Activated naive CD4-positive, alpha-beta T cell (primary cell): ENCODE measurements at places on chromosomes 11 and 22.

- peak; percentile 33 for DNase-seq
Observed at GRCh38 chr11:2268729-2269600, 1.4 kb downstream of the ASCL2 start.

- DNase-seq = no peak
Observed at GRCh38 chr22:29269230-29269604, 1.1 kb downstream of the EWSR1 start.

- no peak for DNase-seq
Observed at GRCh38 chr11:17894929-17895658, 117.8 kb downstream of the SERGEF start.

- DNase-seq = no peak
Observed at GRCh38 chr11:21257461-21257860, 588.1 kb downstream of the NELL1 start.

GRCh38 chr11:47410370-47411264, 2.2 kb downstream of the SLC39A13 start:
- no peak for DNase-seq

GRCh38 chr11:12901874-12902481, 107.1 kb upstream of the RASSF10 start:
- DNase-seq = no peak

DNA sequence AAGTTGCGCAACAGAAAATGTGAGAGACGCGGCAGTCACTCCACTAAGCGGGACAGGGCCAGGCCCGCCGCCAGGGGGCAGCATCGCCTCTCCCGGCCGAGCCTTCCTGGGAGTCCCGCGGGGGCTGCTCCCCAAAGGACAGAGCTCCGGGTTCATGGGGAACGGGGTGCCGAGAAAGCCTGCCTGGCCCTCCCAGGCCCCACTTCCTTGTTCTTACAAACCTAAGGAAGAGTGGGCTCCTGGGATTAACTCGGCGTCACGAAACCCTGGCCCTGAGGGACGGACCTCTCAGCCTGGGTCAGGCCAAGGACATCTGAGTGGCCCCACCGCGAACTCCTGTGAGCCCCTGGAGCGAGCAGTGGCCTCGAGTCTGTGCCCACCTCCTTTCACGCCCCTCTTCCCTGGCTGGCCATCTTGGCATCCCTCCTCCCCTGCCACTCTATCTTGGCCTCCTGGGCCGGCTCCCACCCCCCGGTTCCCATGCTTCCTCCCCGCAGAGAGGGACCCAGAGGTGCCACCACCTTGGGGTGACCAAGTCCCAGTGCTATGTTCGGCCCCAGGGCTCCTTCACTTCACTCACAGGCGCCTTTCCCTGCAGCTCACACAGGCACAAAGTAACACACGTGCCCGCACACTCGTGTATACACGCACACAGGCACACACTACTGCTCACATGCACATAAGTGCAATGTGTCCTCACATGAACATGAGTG, 99.9 kb upstream of the FGF3 start:
- DNase-seq = peak; percentile 40

DNA sequence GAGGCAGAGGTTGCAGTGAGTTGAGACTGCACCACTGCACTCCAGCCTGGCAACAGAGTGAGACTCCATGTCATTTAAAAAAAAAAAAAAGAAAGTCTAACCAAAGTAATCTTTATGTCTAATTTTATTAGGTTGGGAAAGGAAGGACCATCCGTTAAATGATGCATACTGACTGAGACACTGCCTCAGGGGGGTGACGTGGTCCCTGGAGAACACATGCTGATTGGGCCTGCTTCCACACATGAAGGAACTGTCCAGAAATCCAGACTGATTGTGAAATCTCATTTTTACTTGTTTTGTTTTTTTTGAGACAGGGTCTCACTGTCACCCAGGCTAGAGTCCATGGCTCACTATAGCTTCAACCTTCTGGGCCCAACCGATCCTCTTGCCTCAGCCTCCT, 5.5 kb downstream of the SF3A1 start:
- DNase-seq = no peak

DNA sequence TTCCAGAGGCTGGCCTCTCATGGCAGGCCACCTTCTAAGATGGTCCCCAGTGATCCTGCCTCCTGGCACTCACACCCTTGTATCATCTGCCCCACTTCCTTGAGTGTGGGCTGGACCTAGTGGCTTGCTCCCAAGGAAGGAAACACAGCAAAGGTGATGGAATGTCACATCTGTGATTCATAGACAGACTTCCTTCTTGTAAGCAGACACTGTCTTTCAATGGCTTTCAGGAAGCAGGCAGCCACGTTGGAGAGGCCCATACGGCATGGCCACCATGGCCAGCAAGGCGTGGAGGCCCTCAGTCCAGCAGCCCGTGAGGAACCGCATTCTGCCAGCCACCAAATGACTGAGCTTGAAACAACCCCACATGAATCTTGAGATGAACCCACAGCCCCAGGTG, 11.3 kb downstream of the LMO1 start:
- DNase-seq = no peak

GRCh38 chr11:63146581-63146980, 2.6 kb upstream of the SLC22A24 start:
- DNase-seq = no peak

DNA sequence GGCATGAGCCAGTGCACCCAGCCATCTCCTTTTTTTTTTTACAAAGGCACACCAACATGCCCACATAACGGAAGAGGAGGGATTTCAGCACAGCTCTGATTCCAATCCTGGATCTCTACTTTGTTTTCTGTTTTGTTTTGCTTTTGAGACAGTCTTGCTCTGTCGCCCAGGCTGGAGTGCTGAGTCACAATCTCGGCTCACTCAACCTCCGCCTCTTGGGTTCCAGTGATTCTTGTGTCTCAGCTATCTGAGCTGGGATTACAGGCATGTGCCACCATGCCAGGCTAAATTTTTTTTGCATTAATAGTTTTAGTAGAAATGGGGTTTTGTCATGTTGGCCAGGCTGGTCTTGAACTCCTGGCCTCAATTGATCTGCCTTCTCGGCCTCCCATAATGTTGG, 28.1 kb downstream of the VSTM5 start:
- DNase-seq = no peak

GRCh38 chr22:30857791-30858190, 110.8 kb downstream of the MORC2 start:
- no peak for DNase-seq

DNA sequence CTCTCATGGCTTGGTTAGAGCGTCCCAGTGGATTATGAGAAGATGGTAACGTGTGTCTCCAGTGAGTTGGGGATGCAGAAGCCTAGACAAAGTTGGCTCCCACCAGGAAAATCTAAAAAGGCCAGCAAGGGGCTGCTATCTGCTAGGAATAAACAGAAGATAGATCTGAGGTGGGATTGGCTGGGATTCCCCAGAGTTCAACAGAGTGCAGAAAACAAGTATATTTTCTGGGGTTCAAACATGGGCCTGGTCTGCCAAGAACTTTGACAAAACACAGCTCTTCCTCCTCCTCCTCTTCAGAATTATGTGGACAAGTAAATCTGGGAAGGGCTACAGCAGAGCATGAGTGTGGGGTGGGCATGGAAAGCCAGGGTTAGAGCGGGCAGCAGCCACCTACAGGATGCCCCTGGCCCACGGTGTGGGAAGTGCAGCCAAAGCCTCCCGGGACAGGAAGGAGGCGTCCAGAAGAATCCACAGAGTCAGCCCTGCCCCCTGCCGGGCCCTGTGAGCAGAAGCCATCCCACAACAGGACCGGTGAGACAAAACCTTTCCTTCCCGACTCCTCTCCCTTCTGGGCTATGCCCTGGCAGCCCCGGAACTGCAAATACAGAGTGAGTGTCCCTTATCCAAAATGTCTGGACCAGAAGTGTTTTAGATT, 67.1 kb downstream of the CD82 start:
- DNase-seq = no peak

DNA sequence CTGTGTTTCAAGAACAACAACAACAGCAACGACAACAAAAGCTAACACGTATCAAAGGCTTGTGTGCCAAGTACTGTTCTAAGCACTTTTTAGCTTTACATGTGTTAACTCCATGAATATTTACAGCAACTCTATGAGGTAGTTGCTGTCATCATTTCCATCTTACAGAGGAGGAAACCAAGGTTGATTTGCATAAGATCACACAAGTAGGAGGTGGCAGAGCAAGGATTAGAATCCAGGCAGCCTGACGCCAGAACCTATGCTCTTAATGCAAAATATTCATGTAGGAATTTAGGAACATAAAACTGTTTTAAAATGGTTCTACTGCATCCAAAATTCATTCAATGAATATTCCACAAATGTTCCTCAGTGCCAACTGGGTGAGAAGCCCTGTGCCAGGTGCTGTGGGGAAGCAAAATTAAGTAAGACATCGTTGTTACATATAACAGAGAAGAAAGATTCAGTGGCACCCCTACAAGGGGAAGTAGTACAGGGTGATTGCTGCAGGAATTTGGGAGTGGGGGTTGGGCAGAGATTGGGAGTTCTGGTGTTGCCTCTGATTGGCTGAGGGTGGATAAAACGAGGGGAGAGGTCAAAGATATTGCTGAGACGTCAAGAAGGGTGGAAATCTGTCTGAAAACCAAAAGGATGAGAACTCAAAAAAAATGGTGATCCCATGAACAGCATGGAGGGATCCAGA, 86.1 kb upstream of the ARHGAP20 start:
- DNase-seq = no peak

- no peak for DNase-seq
Observed at GRCh38 chr22:38957808-38958650, 620 bp downstream of the APOBEC3A start.
